Fibroblast of skin of right biceps (primary cell): ENCODE measurements at places on chromosomes 2 and 18.
A peak's percentile ranks its signal among the peaks of the same experiment; 100 is the strongest.

GRCh38 chr2:129908721-129909373 lies 70.6 kb upstream of the RAB6C start:
- DNase-seq, result no peak

DNA sequence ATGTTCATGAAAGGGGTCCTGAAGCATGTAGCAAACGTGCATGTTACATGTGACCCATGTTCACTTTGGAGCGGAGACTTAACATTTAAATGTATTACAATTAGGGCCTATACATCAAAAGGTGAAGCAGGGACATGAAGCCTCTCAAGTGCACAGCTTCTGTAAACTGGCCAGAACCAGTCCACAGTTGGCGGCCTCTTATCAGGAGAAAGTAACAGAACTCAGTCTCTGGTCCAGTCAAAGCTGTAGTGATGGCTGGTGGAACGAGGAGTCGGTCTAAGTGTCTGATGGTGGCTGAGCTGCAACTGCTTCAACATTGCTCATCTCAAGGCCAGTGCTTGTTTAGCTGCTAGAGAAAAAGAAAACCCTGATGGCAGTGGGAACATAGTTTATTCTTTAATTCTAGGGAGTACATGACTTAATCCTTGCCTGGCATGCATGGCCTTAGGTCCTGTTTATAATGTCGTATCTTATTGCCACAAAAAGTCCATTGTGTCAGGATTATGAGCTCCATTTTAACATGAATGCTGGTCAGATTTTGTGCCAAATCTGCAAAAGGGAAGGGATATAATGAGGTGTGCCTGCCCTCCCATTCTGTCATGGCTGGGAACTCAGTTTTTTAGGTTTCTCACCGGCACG lies 22.2 kb upstream of the YES1 start:
- DNase-seq, result no peak

DNA sequence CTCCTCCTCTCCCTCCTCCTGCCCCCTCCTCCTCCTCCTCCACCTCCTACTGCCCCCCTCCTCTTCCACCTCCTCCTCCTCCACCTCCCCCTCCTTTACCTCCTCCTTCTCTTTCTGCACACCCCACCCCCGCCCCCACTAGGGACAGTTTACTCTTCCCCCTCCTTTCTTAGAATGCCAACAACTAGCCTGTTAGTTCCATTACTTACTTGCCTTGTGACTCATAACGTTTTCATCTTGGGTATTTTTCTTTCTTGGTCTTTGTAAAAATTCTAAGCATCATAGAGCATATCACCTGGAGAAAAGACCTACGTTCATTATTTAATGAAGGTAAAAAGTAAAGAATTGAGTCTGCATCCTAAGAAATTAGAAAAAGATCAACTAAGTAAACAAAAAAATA lies 165.3 kb downstream of the NEDD4L start:
- DNase-seq, result peak; percentile 60

GRCh38 chr2:86054535-86055082 lies 51.1 kb downstream of the POLR1A start:
- peak; percentile 74 for DNase-seq
